ENCODE measurements at places on chromosomes 3 and 15. TPM values are rescaled to one million over a fixed set of nuclear protein-coding genes. Genes with fewer than 3 reads are reported as not detected.

Gene CDHR4
- not detected for total RNA-seq

Gene GOLGA6L10
- total RNA-seq: 1.1 TPM

Gene TMCO5A
- total RNA-seq: not detected

Gene C2CD4A
- total RNA-seq: not detected

Gene ECE2
- not detected for total RNA-seq

Gene FETUB
- total RNA-seq: 10.3 TPM

Gene ADAMTS7
- total RNA-seq: 2.1 TPM

Gene SPINK8
- total RNA-seq: not detected

Gene ANKRD34C
- total RNA-seq: not detected

Gene TNK2
- total RNA-seq: 42.3 TPM

Gene THPO
- total RNA-seq: not detected

Gene NME9
- total RNA-seq: not detected

Gene LXN
- 12.9 TPM for total RNA-seq

Gene MESP2
- not detected for total RNA-seq

Gene BRPF1
- 22.6 TPM for total RNA-seq

Gene CLRN1
- not detected for total RNA-seq

Gene DPH6
- 8.1 TPM for total RNA-seq

Gene CCDC54
- total RNA-seq: not detected

Gene TRH
- total RNA-seq: not detected

Gene PSMD6
- total RNA-seq: 72.4 TPM

Gene FOXB1
- total RNA-seq: not detected

Gene WDR93
- total RNA-seq: not detected

Gene BFSP2
- total RNA-seq: not detected

Gene CPEB1
- total RNA-seq: 1.9 TPM
